Thoracic aorta (tissue), 2 donors: ENCODE measurements at places on chromosomes 11 and 22.
A peak's percentile ranks its signal among the peaks of the same experiment; 100 is the strongest.

GRCh38 chr11:79259800-79260199, 181.0 kb downstream of the TENM4 start:
- no peak for DNase-seq

GRCh38 chr11:10443721-10444235, 11.3 kb upstream of the AMPD3 start:
- DNase-seq = no peak

GRCh38 chr11:35304386-35304775, 115.0 kb downstream of the SLC1A2 start:
- no peak for DNase-seq

DNA sequence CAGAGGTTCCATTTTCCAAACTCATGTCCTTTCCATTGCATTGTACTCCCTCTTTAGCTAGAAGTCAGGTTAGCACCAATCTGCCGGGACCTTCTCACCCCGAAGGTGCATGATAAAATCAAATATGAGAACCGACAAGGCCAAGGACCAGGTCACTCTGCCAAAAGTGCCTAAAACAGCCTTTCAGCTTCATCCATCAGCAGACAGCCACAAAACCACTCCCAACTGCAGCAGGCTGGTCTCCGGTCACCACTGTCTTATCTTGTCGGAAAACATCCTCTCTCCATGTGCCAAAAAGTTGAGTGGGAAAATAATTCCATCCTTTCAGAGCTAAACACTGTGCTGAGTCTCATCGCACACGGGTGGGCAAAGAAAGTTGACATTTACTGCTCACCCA, 1.4 kb downstream of the PI4KA start:
- DNase-seq = no peak

DNA sequence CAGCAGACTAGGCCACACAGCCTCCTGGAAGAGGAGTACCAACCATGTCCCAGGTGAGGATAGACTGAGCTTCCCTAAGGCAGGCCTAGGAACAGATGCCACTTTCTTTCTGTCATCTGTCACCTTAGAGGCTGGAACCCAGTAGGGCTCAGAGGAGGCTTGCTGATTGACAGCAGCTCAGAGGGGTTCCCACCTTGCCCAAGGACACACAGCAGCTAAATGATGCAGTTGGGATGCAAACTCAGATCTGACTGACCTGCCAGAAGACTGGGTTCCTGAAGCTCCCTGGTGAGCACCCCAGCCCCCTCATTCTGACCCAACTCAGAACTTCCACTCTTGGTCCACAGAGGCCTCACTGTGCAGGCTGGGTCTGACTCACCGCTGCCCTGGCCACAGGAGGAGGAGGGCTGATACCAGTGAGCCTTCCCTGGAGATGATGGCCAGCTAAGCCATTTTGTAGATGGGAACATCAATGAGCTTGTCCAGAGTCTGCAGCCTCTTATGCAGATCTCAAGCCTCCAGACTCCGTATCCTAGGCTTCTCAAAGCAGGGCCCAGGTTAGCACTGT, 14.0 kb downstream of the CAPN5 start:
- peak; percentile 1 for DNase-seq

DNA sequence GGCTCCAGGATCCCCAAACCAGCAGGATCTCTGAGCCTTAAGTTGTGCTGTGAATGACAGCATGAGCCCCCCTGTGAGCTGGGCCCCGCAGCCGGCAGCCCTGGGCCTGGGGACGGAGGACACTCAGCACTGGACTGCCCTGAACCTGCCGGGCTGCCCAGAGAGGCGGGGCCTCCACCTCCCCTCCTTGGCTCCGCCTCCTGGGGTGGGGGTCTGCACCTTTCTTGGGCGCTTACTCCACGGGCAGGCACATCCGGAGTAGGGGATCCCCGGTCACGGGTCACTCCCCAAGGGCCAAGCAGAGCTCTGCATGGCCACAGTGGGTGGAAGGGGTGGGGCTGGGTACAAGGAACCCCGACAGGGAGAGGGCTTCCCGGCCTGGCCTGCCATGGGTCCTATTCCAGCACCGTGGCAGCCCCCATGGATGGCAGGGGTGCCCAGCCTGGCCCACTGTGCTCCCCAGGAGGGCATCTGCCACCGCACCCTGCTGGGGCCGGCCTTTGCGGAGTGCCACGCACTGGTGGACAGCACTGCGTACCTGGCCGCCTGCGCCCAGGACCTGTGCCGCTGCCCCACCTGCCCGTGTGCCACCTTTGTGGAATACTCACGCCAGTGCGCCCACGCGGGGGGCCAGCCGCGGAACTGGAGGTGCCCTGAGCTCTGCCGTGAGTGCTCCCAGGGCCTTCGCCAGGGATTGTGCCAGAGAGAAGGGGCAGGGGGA, 5.4 kb downstream of the MUC5B start:
- no peak for DNase-seq

- no peak for DNase-seq
Observed at GRCh38 chr11:7490535-7490934, 5.2 kb downstream of the OLFML1 start.

DNA sequence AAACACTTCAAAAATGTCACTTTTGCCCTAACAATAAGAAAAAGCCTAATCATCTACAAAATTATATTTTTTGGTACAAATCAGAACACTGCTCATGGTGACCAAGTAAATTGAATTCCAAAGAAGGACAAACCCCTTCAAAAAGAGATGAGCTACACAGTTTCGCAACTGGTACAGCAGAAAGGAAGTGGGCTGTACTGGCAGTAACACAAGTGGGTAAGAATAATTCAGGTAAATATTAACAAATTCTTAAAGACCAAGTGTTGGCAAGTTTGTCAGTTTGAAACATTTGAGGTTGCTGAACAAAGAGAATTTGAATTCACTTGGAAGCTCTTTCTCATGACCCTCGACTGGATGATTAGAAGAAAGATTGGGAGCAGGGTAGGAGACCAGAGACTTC, 35.5 kb downstream of the MSANTD4 start:
- DNase-seq = no peak

GRCh38 chr22:18033204-18033998, 9.0 kb upstream of the MICAL3 start:
- no peak for DNase-seq

DNA sequence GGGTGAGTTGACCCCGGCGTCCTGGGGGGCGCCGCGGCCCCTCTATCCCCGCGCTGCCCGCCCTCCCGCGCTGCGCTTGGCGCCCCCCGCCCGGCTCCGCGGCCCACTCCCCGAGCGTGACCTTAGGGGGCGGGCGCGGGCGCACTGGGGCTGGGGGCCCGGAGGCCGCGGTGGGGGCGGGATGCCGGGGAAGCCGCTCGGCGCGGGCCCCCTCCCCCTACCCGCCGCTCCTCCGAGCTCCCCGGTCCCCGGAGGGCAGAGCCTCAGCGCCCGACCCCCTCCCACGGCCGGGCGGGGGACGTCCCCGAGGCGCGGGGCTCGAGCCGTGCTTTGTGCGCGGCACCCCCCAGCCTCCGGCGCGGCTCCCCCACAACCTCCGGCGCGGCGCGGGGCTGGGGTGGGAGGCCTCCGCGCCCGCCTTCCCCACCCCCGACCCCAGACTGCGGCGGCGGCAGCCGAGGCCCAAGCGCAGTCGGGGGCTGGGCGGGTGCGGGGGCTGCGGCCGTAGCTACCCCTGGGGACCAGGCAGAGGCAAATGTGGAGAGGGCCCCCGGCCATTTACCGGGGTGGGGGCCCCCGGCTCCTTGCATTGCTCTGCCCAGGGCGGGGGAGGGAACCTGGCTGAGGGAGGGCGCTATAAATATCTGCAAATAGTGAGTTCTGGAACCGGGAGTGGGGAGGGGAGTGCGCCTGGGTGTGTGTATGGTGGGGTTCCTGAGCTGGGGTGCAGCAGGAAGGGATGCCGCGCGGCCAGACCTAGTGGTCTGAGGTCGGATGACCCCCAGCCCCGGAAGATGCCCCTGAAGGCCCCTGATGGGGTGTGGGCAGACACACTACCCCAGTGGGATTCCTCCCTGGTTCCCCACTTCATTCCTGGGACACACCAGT, 988 bp downstream of the MGAT3 start:
- no peak for DNase-seq

GRCh38 chr22:27843441-27843840, 41.9 kb upstream of the MN1 start:
- DNase-seq = no peak

DNA sequence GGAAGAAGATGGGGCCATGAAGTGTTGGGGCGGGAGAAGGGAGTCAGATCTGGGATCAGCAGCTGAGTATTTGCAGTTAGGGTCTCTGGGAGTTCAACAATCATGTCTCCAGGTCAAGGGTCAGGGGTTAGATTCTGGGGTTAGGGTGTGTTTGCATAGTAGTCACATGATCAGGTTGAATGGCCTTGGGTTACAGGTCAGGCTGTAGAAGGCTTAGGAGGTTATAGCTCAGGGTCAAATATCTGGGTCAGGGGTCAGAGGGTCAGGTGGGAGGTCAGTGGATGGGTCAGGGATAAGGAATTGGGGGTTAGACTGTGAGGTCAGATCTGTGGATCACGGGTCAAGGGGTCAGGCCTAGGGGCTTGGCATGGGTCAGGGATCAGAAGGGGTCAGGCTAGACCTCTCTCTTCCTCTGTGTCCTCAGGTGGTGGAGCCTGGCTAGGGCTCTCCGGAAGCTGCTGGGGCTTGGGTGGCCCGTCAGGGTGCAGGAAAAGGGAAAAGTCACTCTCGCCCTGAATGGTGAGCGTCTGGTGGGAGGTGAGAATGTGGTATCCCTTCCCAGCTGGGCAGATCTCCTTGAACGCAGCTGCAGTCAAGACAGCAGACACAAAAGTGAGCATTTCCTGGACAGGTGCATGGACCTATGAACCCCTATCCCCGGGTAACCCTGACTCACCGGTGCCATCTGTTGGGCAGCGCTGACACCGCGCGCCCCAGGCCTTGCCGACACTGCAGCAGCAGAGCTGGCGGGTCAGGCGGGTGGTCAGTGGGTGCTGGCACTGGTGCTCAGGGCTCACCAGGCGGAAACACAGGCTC, 6.4 kb downstream of the LTBP3 start:
- no peak for DNase-seq

DNA sequence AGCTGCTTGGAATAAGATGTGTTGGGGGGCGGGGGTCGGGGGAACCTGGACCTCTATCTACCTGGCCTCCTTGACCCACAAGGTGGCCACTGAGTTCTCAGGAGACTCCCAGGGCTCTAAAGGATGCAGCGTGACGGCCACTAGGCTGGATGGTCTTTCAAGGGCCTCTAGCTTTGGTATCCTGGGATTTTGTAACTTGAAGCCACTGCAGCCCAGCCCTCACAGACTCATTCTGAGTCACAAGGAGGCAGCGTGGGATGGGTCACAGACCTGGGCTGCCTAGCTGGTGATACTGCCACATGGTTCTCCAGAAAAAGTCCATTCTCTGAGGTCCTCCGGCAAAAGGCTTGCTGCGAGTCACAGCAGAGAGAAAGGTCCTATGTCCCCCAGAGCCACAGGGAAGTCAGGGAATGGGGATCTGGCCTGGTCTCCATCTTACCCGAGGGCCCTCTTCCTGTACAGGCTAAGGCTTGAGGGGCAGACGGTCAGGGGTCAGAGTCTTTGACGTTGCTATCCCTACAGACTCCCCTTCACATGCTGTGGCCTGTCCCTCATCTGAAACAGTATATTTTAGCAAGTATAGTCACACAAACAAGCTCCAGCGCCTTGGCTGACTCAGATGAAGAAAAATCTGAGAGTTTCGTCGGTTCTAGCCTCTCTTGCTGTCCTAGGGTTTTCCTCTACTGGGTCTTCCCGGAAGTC, 52.4 kb downstream of the KCNC1 start:
- no peak for DNase-seq

- DNase-seq = no peak
Observed at GRCh38 chr22:49333206-49333605, 494.5 kb downstream of the BRD1 start.

DNA sequence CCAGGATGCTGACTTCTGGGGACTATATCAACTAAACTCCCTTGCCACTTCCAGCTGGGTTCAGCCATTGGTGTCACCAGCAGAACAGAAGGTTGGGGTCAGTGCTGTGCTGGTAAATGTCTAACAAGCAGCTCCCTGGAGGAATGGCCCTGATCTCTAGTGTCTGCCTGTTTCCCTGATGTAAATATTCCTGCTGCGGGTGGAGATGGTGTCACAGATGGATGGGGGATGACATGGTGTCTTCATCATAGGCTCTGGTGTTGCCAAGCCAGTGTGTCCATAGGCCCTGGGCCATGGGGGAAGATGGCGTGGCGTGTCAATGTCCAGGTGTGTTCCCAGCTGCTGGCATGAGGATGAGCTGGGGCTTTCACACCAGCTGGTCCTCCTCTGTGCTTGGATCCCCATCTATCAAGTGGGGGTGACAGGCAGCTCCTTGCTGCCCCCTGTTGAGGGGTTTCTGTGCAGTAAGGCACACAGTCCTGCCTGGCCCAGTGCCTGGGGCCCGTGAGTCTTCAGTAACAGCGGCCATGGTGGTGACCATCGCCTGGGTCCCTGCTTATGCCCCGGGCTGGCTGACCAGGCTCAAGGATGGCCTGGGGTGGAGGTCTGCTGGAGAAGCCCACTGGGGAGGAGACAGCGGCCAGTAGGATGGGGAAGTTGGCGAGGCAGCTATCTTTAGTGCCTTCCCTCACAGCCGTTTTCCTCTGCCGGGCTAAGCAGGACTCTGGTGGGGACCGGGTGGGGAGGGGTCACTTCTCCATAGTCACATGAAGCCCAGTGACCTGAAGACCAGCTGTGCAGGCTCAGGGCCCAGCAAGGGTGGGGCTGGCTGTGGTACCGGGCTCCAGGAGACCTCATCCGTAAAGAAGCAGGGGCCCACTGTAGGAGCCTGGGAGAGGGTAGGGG, 12.7 kb downstream of the RPL3 start:
- no peak for DNase-seq

GRCh38 chr11:76788661-76789442, 5.7 kb downstream of the TSKU start:
- DNase-seq = no peak

GRCh38 chr11:109249597-109249996, 172.4 kb upstream of the C11orf87 start:
- no peak for DNase-seq

GRCh38 chr22:46761539-46762237, 762 bp upstream of the TBC1D22A start:
- no peak for DNase-seq

- DNase-seq = no peak
Observed at GRCh38 chr11:55942785-55943392, 6.7 kb upstream of the OR5I1 start.

GRCh38 chr22:44670220-44670988, 31.6 kb upstream of the PRR5 start:
- no peak for DNase-seq

GRCh38 chr11:110720431-110721275, 8.4 kb upstream of the ARHGAP20 start:
- DNase-seq = no peak

GRCh38 chr22:45103756-45104155, 60.0 kb upstream of the NUP50 start:
- DNase-seq = no peak
